ENCODE measurements at places on chromosomes 4 and X.

DNA sequence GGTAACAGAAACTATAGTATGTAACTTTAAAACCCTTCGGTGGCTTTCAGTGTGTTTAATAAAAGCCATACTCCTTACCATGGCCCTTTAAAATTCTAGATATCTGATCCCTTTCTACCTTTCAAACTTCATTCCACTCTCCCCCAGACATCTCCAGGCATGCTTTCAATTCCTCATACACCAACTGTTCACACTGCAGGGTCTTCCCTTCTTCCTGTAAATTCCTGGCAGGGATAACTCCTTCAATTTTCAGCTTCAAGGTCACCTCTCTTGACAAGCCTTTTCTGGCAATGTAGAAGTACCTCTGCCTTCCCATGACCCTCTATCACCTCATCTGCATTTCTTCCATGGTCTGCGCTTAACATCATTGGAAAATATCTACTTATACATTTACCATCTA is 60.8 kb downstream of the WDFY3 start:
- no peak for DNase-seq

- DNase-seq, result no peak
Measured at GRCh38 chr4:174086829-174087799, 196.4 kb downstream of the FBXO8 start.

DNA sequence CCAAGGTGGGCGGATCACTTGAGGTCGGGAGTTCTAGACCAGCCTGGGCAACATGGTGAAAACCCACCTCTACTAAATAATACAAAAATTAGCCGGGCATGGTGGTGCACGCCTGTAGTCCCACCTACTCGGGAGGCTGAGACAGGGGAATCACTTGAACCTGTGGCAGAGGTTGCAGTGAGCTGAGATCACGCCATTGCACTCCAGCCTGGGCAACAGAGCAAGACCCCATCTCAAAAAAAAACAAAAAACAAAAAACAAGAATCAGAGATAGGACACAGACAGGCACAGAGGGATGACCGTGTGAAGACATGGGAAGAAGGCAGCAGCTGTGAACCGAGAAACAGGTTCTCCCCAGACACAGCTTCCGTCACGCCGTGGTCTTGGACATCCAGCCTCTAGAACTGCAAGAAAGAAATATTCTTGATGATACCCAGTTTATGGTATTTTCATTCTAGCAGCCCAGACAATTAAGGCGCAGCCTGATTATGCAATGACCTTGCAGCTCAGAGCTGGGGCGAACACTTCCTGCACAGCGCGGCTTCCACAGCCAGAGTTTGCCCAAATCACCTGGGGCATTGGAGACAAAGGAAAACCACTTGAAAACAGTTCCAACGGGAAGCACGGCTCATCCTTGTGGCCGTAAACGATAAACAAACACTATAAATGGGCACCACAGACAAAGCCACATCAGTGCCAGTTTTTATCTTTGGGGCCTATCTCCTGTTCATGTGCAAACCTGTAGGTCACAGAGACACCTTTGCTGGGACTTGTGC is 4.2 kb upstream of the ARSD start:
- no peak for DNase-seq

- no peak for DNase-seq
Measured at GRCh38 chr4:102518703-102519131, 17.6 kb downstream of the NFKB1 start.

- DNase-seq, result no peak
Measured at GRCh38 chr4:121246698-121247097, 82.6 kb upstream of the TNIP3 start.

DNA sequence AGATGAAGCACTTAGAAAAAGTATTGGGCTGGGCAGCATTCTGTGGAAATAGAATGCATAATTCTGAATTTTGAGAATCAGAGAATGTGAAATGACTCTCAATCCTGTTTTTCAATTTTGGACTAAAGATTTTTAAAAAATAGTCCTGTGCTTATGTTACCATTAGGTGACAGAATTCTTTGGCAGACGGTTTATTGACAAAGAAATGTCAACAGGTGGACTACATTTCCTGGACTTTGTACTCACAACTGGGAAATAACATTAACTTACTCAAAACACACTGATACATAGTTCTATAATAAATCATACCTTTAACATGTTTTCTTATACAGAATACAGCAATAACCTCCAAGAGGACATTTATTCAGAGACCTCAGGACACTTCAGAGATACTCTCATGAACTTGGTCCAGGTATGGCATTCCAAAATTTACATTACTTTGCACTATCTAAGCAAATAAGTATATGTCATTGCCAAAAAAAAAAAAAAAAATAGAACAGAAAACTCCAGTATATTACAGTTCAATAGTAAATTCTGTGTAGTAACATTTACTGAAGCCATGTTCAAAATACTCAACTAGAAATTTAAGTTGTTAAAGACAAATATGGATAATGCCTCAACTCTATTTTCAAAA is 72.7 kb downstream of the ANXA10 start:
- no peak for DNase-seq

DNA sequence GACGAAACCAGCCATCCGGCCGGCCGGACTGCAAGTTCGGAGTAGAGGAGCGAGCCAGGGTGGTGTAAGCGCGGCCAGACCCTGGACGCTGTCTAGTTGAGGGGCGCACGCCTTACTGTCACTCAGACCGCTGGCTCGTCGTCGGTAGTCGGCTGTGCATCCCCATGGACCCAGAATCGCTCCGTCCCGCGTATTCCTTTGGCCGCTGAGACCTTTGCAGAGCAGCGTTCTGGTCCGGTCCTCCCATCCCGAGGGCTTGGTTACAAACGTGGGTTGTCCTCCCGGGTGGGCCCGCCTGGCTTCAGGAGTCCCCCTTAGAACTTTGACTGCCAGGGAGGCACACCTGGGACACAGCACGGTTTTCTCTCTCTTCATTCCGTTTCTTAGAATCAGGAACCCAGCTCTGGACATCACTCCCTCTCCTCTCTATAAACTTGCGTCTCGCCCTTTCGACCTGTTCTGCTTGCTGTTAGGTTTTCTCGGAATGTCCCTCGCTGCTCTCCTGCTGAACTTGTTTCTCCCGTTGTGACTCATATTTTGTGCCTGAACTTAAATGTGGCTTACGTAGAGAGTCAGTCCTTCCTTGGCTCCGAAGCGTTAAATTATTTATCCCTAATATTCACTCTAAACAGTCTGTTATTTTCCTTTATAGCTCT is 672 bp downstream of the PGM2 start:
- no peak for DNase-seq

GRCh38 chr4:150327262-150327780 is 249.1 kb downstream of the DCLK2 start:
- no peak for DNase-seq

Measured in stimulated activated CD8-positive, alpha-beta memory T cell treated with anti-CD3 and anti-CD28 coated beads, Interleukin-2, amount 100 ng/mL, for 1 hour (primary cell).